ENCODE measurements at places on chromosomes 7 and 10.
A peak's percentile ranks its signal among the peaks of the same experiment; 100 is the strongest.

- H3K4me3 ChIP-seq, result no peak overlapping the region
- no peaks in the 10 kb centered on the region for H3K27me3 ChIP-seq
- no peaks in the 10 kb centered on the region for H3K4me1 ChIP-seq
- H3K36me3 ChIP-seq, result no peaks in the 10 kb centered on the region
- no peak for DNase-seq
- H3K27ac ChIP-seq, result no peak overlapping the region
Observed at GRCh38 chr10:126940670-126941310, 35.6 kb downstream of the DOCK1 start.

GRCh38 chr7:151087245-151088018 is 1.2 kb downstream of the AGAP3 start:
- H3K27me3 ChIP-seq, result no peaks in the 10 kb centered on the region
- peak; percentile 79 for DNase-seq
- H3K36me3 ChIP-seq, result no peaks in the 10 kb centered on the region
- peak overlapping the region; percentile 52 for H3K27ac ChIP-seq

GRCh38 chr7:915291-916218 is 38.9 kb downstream of the ADAP1 start:
- H3K27ac ChIP-seq, result no peak overlapping the region
- H3K4me1 ChIP-seq, result no peaks in the 10 kb centered on the region
- no peaks in the 10 kb centered on the region for H3K36me3 ChIP-seq
- DNase-seq, result no peak

DNA sequence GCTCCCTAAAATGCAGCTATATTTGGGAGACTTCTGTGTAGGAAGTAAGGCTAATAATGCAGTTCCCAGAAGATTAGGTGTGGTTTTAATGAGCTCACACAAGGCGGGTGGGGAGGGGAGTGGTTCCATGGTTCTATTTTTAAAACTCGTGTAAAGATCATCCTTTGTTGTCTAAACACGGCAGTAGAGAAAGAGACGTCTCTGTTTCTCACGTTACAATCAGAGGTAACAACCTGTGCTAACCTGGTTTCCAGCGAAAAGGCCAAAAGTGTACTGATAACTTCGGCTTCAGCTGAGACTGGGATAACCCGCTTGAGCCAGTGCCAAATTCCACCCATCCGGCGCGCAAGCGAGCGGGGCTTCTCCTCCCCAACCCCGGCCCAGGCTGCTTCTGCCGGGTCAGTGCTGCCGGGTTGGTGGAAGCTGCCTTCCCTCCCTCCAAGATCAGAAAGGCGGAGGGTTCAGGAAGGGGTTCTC is 2.5 kb upstream of the MAP3K8 start:
- H3K4me1 ChIP-seq, result peaks cover 10% of the 10 kb centered on the region
- no peaks in the 10 kb centered on the region for H3K36me3 ChIP-seq
- no peak overlapping the region for H3K27ac ChIP-seq
- no peak overlapping the region for H3K4me3 ChIP-seq
- no peaks in the 10 kb centered on the region for H3K27me3 ChIP-seq
- no peak for DNase-seq

GRCh38 chr10:31253237-31253636 is 65.8 kb upstream of the ZEB1 start:
- H3K4me1 ChIP-seq, result no peaks in the 10 kb centered on the region
- no peaks in the 10 kb centered on the region for H3K27me3 ChIP-seq
- no peak for DNase-seq
- H3K4me3 ChIP-seq, result no peak overlapping the region

DNA sequence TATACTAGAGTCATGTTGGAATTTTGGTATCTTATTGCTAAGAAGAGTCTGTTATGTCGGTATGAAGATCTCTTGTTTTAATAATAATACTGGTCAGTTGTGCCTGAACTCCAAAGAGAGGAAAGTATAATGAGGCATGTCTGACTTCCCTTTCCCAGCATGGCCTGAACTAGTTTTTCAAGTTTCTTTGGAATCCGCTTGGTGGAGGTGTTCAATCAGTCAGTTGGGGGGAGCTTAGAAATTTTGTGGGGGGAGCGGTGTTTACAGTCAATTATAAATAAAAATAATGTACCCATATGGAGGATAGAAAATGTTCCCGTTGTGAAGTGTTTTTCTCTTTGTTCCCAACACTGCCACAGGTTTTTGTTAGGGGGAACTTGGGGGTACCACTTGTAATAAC is 1.5 kb upstream of the TRDMT1 start:
- H3K4me3 ChIP-seq, result no peak overlapping the region
- H3K27ac ChIP-seq, result no peak overlapping the region
- H3K4me1 ChIP-seq, result peaks cover 10% of the 10 kb centered on the region
- no peaks in the 10 kb centered on the region for H3K36me3 ChIP-seq

GRCh38 chr10:50629495-50630122 is 5.9 kb upstream of the SGMS1 start:
- no peak overlapping the region for H3K4me3 ChIP-seq
- DNase-seq, result no peak
- H3K27ac ChIP-seq, result no peak overlapping the region
- H3K4me1 ChIP-seq, result 0 out of 2 replicates have a peak, but pooled peaks cover 5% of the 10 kb centered on the region

GRCh38 chr10:48437546-48437945 is 131.1 kb downstream of the MAPK8 start:
- H3K27me3 ChIP-seq, result no peaks in the 10 kb centered on the region
- H3K4me3 ChIP-seq, result no peak overlapping the region
- DNase-seq, result no peak

DNA sequence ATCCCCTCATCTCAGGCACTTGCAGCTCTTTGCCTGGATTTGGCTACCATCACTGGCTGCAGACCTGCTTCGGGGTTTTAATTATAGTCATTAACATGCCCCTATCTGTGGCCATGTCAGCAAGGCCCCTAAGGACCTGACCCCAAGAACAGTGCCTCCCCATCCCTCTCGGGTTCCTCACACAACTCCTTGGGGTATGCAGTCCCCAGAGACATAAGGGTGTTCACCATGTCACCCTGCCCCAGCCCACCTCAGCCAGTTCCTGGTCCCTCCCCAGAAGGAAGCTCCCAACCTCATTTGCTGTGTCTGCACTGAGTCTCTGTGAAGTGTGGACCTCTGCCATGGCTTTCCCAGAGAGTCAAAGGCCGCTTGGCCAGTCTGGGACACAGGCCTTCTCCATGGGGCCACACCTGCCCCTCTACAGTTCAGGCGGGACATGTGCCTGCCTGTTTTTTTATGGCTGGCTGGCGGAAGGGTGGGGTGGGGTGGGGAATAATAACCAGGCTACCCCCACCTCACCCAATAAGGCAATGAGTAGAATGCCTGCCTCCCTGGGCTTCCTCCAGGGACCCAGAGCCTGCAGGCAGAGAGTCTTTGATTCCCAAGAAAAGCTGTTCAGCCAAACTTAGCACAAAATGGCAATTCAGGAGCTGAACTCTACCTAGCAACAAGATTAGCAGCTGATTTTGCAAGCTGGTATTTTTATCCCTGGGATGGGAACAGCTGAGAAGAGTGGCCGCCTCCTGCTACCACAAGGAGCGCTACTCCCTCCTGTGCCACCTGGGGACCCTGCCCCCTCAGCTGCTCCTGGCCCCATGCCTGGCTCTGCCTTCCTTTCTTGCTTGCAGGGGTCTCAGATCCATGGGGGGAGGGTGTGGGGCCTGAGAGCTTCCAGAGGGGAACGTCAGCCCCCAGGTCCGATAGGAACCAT is 23.7 kb upstream of the CAMK2B start:
- H3K4me1 ChIP-seq, result no peaks in the 10 kb centered on the region
- H3K36me3 ChIP-seq, result no peaks in the 10 kb centered on the region
- no peak overlapping the region for H3K4me3 ChIP-seq
- no peak overlapping the region for H3K27ac ChIP-seq

- no peaks in the 10 kb centered on the region for H3K36me3 ChIP-seq
- H3K27me3 ChIP-seq, result no peaks in the 10 kb centered on the region
- DNase-seq, result no peak
- H3K27ac ChIP-seq, result no peak overlapping the region
- no peak overlapping the region for H3K4me3 ChIP-seq
Observed at GRCh38 chr10:78359640-78360091, 326.0 kb downstream of the RPS24 start.

All from MM.1S (cell line).